NCI-H526 (cell line): ENCODE measurements at places on chromosomes 3 and 15.

DNA sequence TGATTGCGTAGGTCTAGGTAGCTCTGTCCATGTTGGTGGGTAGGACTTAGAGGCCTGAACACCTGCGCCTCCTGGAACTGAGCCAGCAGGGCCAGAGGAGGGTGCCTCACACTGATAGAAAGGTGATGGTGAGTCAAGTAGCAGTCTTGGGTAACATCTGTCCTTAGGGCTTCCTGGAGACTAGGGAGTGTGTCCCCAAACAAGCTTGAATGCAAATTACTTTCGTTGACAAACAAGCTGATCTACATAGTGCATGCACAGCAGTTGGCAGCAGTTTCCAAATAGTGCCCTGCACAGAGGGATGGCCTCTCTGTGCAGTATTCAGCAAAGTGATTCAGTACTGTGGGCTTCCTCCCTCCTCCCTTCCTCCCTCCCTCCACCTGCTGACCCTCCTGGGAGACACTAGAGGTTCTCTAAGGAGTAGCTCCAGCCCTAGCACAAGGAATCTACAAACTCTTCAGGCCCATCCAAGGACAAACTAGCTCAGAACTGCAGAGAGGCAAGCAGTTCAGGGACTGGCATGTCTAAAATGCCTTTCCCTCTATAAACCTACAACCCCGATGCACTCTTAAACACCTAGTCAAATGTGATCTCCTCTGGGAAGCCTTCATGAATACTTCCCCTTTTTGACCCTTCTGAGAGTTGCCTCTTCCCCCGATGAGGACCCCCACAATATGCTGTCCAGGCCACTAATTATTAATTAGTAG, 61.0 kb downstream of the TLE3 start:
- DNase-seq: peak; percentile 36

DNA sequence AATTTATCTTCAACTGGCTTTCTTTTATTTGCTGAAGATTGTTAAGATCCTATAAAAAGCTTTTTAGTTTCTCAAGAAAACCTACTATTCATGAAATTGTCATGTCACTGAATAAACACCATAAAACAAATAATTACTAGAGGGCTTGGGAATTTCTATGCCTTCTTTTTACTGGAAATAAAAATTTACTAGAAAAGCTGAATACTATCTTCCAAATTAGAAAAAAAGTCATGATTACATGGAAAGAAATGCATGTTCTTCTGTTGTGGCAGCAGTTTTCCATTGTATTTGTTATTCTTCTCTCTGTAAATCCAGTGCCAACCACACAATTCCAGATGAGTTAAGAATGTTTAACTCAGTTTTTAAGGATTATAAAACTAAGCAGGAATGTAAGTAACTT, 153.8 kb downstream of the RAP2B start:
- no peak for DNase-seq

- DNase-seq: no peak
Observed at GRCh38 chr3:13349823-13350222, 70.3 kb downstream of the NUP210 start.

GRCh38 chr15:99123713-99124451, 19.0 kb downstream of the SYNM start:
- DNase-seq: no peak

- no peak for DNase-seq
Observed at GRCh38 chr3:113216393-113216792, 5.0 kb downstream of the BOC start.

GRCh38 chr3:152211655-152212054, 57.1 kb upstream of the MBNL1 start:
- DNase-seq: no peak

- DNase-seq: no peak
Observed at GRCh38 chr15:69852482-69852881, 245.2 kb downstream of the TLE3 start.

DNA sequence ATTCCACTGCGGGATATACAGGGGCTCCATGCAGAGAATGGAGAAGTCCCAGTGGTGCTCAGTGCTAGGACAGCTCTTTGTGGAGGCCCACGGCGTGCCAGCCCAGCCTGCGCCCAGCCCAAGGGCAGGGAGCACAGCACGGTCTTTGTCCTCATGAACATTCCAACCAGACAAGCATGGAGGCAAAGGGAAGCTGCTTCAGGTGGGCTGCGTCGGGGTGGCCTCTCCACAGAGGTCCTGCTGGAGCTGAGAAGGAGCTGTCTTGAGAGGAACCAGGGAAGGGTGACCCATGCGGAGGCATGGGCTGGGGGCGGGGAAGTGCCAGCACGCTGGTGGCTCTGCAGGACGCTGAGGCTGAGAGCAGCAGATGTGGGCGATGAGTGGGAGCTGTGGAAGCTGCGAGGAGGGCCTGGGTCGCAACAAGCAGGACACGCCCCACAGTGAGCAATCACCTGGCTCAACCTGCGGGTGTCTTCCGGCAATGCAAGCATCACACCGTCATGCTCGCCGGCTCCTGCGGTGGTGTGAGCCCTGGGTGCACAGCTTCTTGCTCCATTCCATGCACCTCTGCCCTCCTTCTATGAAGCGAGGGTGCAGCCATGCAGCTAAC, 14.0 kb upstream of the KLF15 start:
- DNase-seq: no peak

GRCh38 chr3:133532951-133533350, 40.5 kb upstream of the CDV3 start:
- no peak for DNase-seq

DNA sequence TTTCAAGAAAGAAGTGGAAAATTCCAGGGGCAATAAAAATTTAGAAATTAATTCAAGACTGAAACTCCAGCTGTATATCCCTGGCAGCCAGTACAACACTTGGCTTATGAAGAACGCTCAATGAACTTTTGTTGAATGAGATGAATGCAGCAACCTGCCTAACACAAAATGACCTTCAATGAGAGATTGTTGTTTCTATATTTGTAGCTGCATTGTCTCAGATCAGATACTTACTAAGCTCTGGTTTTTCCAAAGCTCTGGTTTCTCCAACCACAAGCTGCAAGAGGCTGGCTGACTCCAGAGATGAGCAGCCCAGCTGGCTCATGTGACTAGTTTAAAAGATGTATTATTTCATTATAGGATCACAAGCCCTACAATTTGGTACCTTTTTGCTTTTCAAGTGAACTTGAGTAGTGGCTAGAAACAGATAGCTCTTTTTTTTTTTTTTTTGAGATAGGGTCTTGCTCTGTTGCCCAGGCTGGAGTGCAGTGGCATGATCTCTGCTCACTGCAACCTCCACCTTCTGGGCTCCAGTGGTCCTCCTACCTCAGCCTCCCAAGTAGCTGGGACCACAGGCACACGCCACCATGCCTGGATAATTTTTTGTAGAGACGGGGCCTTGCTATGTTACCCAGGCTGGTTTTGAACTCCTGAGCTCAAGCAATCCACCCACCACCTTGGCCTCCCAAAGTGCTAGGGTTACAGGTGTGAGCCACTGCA, 57.4 kb downstream of the UMPS start:
- DNase-seq: no peak

DNA sequence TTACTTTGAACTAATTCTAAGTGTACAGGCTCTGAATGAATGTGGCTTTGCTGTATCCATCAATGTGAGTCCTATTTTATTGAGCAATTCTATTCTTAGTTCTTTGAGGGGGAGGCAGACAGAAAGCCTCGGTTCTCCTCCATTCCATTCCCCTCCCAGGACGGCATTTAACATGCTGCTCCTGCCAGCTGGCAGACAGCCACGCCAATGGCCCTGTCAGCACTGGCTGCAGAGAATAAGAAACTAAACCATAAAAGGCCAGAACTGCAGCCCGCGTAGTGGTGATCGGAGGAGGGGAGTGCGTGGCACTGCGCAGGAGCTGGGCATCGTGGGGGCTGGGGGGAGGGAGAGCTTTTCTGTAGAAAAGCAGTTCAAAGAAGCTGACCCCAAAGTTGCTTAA, 76.0 kb upstream of the HACD2 start:
- DNase-seq: no peak

DNA sequence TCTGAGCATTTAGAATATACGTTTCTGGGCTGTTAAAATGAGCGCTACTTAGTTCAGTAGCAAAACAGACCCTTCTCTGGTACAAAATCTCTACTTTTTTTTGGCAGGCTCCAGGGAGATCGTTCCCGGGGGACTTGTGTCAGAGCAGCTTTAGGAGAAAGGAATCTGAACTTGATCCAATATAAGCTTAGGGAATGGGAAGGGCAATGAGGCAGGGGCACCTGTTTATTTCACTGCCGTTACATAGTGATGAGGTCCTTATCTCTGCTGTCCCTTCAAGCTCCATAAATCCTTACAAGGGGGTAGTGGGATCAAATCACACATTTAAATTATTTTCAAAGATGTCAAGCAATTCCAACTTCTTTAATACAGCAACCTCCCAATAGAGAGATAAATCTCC, 128.7 kb upstream of the BNIP2 start:
- DNase-seq: peak; percentile 32

DNA sequence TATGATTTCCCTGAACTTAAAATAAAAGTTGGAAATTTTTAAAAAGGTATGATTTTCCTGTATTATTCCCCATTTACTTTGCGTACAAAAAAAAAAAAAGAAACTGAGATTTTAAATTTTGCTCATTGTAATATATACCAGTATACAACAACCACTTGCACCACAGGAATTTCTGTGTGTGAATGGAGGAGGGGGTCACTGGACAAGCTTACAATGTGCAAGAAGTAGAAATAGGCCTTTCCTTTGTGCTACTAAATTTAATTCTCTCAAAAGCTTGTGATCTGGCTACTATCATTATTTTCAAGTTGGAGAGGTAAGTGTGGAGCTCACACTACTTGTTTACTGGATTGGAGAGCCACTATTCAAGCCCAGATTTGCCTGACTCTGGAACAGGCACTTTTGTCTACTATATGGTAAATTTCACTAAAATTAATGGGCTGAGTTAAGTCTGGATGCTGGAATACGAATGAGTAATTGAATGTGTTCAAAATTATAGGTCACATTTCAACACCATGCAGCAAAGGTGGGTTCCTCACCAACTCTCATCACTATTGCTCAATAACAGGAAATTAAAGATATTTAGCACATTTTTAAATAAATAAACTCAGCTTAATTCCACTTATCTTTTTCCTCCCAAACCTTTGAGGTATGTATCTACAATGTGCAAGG, 148.0 kb upstream of the MBNL1 start:
- no peak for DNase-seq

DNA sequence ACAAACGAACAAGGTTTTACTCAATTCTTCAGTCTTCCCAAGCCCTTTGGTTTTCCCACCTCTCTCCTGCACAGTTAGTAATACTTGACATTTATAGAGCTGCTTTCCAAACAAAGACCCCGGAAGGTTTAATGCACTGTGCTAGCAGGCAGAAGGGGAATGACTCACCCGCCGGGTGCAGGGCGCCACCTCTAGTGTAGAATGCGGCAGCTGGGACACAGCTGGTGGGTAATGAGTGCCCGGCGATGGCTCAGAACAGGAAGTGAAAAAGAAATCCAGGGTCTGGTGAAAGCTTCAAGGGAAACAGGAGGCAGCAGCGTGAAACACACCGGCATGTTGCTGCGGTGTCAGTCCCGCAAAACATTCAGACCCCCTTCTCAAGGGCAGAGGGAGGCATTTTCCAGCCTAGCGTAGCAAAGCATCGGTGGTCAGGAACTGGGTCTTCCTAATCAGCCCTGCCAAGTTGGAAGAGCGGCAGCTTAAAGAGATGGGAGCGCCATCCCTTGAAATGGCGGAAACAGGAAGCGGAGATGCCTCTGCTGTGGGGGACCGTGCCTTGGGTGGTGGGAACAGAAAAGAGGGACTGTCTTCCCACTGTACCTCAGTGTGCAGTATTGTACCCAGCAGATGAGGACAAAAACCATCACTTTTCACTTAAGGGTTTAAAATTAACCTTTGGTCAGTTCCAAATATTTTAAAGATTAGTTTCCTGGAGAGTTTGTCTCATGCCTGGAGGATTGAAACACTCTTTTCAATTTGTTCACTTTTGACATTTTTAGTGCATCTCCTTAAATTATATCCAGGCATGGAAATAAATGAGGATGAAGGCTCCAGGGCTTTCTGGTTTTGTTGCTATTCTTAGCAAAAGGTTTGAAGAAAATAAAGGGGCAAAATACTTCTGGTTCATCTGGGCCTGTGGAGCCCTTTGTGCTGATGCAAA, 160.7 kb upstream of the MCTP2 start:
- DNase-seq: no peak

DNA sequence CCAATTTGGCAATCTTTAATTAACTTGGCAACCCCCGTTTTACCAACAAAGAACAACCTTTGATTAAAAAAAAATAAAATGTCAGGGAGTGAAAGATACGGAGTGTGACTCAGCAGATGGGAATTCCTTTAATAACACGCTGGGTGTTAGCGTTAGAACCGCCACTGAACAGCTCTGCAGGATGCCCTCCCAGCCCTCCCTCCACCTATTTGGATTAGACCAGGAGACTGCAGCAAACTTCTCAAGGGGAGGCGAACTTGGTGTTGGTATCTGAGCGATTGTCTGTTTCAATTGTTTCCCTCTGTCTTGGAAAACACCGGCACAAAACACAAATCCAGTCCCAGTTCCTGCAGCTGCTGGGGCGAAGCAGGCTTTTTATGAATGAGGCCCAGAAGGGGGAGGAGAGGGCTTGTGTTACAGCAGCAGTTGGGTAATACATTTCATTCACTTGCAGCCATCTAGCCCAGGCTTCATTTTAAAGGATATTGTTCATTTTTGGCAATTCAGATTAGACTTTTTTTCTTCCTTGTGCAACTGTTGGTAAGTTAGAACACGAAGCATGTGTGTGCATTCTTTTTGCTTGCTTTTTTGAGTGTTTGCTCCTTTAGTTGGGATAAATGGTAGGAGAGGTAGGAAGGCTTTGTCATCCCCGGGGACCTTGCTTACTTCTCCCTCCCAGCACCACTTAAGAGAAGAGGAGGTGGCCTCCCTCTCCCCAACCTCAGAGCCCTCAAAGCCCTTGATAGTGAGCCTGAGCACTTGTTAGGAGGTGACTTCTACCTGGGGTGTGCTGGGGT, 152.3 kb downstream of the IGF1R start:
- DNase-seq: peak; percentile 82

DNA sequence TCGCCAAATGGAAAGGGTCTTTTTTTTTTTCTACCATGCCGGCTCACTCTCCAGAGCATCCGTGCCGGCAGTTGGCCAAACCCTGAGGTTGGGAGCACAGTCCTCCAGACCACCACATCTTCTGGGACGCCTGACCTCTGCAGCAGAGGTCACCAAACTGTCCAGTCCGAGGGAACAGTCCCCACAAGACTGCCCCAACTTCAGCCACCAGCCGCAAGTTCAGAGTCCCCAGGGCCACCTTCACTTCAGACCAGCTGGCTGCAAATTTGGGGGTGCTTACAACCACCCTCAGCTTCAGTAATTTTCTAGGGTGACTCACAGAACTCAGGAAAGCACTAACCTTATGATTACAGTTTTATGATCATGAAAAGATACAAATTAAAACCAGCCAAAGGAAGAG, 28.9 kb downstream of the PLA2G4D start:
- DNase-seq: no peak

- DNase-seq: no peak
Observed at GRCh38 chr15:66777054-66777453, 75.0 kb downstream of the SMAD6 start.

GRCh38 chr3:127628788-127629466, at the start of gene PODXL2:
PODXL2 (plus strand) TSS chr3:127629185; CDS start chr3:127629220, 35 bp downstream.
- peak; percentile 94 for DNase-seq
